Panc1 (cell line): ENCODE measurements at places on chromosomes 12 and 14. TPM values are rescaled to one million over a fixed set of nuclear protein-coding genes. Genes with fewer than 3 reads are reported as not detected.

- H3K4me1 ChIP-seq = no peaks in the 10 kb centered on the region
- H3K4me3 ChIP-seq = no peak overlapping the region
- no peaks in the 10 kb centered on the region for H3K36me3 ChIP-seq
- no peak overlapping the region for H3K27ac ChIP-seq
- no peaks in the 10 kb centered on the region for H3K27me3 ChIP-seq
Measured at GRCh38 chr12:11633968-11634367, 15.5 kb upstream of the ETV6 start.

KIF26A gene
- total RNA-seq = 4.4 TPM

- DNase-seq = no peak
- H3K4me1 ChIP-seq = peaks cover 96% of the 10 kb centered on the region
- no peaks in the 10 kb centered on the region; the same call in 1 of the 2 replicates for H3K36me3 ChIP-seq
Measured at GRCh38 chr12:120247621-120248030, 17.9 kb downstream of the PXN start.

DNA sequence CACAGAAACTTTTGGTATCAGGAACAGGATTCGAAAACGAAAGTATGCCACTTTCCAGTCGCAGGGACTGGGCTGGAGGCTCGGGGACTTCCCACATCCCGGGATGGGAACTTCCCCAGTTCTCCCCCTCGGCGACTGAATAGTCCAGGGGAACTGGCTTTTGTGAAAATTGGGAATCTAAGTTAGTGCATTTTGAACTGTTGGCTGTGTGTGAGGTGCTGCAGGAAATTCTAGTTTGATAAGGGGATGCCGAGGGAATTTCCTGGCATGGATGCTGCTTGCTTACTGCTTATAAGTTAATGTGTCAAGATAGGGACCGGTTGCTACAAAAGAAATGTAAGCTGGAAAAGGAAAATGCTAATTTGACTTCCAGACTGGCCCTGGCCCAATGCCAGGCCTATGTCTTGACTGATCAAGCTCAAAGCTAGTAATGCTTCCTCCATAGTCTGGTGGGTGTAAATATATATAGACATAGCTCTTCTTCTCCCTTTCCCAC is 73.4 kb upstream of the EIF5 start:
- DNase-seq = no peak
- H3K4me3 ChIP-seq = peak overlapping the region; percentile 54
- H3K4me1 ChIP-seq = peaks cover 2% of the 10 kb centered on the region; the same call in 1 of the 2 replicates
- H3K27ac ChIP-seq = peak overlapping the region; percentile 81

GRCh38 chr14:94343238-94344005 is 20.3 kb upstream of the SERPINA6 start:
- H3K36me3 ChIP-seq = no peaks in the 10 kb centered on the region
- no peaks in the 10 kb centered on the region; the same call in 1 of the 2 replicates for H3K4me1 ChIP-seq
- no peak overlapping the region for H3K4me3 ChIP-seq
- H3K27me3 ChIP-seq = no peaks in the 10 kb centered on the region
- DNase-seq = no peak

GRCh38 chr14:32908196-32909084 is 30.2 kb upstream of the NPAS3 start:
- no peaks in the 10 kb centered on the region for H3K36me3 ChIP-seq
- H3K4me1 ChIP-seq = no peaks in the 10 kb centered on the region
- no peak for DNase-seq
- H3K27ac ChIP-seq = no peak overlapping the region

FAM181A gene
- total RNA-seq = not detected

SCNN1A gene
- total RNA-seq = 17.1 TPM

GRCh38 chr12:22792138-22792537 is 167.2 kb downstream of the ETNK1 start:
- no peak overlapping the region for H3K27ac ChIP-seq
- no peaks in the 10 kb centered on the region for H3K4me1 ChIP-seq
- H3K4me3 ChIP-seq = no peak overlapping the region
- DNase-seq = no peak
- no peaks in the 10 kb centered on the region for H3K27me3 ChIP-seq

DNA sequence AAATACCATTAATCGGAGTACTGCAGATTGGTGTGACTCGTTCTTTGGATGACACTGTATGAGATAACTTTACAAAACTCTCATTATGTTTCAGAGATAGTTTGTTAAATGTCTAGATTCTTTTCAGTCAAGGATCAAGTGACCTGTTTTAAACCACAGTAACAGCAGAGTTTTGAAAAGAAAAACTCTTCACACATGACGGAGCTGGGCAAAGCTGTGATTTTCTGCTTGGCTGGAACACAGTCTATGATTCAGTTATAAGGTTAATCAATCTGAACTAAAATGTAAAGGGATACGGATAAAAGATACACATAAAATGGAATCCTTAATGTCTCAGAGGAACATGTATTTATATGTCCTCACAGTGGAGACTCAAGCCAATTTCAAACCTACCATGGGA is 573.2 kb downstream of the PRKD1 start:
- H3K36me3 ChIP-seq = no peaks in the 10 kb centered on the region
- H3K27me3 ChIP-seq = no peaks in the 10 kb centered on the region
- no peaks in the 10 kb centered on the region for H3K4me1 ChIP-seq
- DNase-seq = no peak
- no peak overlapping the region for H3K4me3 ChIP-seq
- H3K27ac ChIP-seq = no peak overlapping the region

- peaks cover 7% of the 10 kb centered on the region; the same call in 1 of the 2 replicates for H3K27me3 ChIP-seq
- H3K4me3 ChIP-seq = peak overlapping the region; percentile 35
- no peak overlapping the region for H3K27ac ChIP-seq
- no peak for DNase-seq
- H3K4me1 ChIP-seq = peaks cover 7% of the 10 kb centered on the region
Measured at GRCh38 chr12:49537231-49537751, 1.5 kb upstream of the KCNH3 start.

DNA sequence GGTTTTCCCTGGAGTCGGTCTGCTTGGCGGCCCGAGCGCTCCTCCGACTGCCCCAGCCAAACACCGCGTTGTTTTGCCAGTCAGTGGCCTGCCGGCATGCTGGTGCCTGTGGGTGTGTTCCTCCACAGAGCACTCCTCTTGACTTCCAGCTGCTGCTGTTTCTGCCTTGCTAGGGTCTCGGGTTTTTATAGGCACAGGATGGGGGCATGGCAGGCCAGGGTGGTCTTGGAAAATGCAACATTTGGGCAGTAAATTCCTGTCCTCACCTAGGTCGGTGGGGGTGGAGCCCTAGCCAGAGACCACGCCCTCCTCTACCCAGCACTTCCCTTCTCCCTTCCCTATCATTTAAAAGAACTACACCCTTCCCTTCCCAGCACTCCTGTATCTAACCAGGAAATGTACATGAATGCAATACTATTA is 34.7 kb upstream of the VASH1 start:
- H3K4me3 ChIP-seq = no peak overlapping the region
- no peak overlapping the region for H3K27ac ChIP-seq
- no peaks in the 10 kb centered on the region for H3K36me3 ChIP-seq
- peaks cover 2% of the 10 kb centered on the region for H3K27me3 ChIP-seq

TAS2R42 gene
- total RNA-seq = not detected

GRCh38 chr14:52052288-52052943 is 16.4 kb downstream of the NID2 start:
- no peak for DNase-seq
- no peaks in the 10 kb centered on the region for H3K4me1 ChIP-seq
- no peaks in the 10 kb centered on the region for H3K36me3 ChIP-seq
- H3K4me3 ChIP-seq = no peak overlapping the region
- H3K27me3 ChIP-seq = no peaks in the 10 kb centered on the region; the same call in 1 of the 2 replicates

DNA sequence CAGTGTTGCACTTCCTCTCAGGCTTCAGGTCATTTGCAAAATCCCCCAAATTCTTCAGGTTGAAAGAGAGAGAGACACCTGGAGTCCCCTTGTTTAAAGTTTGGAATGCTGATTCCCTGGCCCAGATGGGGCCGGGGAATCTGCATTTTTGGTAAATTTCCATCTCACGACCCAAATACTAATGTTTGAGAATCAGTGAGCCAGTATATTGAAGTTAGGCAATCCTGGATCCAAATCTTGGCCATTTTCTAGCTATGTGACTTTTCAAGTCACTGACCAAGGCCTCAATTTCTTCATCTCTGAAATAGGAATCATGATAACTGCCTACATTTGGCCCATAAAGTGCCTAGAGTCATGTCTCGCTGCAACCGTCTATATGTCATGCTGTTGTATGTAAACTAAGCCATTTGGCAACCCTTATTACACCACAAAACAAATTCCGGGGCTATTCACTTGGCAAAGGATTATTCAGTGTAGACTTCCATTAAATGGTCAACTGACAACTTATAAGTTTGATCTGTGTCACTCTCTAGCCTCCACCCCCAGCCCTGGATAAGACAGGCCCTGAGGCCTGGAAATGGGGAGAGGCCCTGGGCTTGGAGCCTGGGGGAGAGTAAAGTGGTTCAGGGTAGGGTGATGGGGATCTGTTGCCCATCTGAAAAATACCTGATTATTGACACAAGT is 3.7 kb upstream of the ZFP36L1 start:
- no peaks in the 10 kb centered on the region for H3K27me3 ChIP-seq
- H3K27ac ChIP-seq = peak overlapping the region; percentile 98
- DNase-seq = no peak
- H3K4me3 ChIP-seq = peak overlapping the region; percentile 95
- peaks cover 7% of the 10 kb centered on the region; the same call in 1 of the 2 replicates for H3K36me3 ChIP-seq

CPNE6 gene
- total RNA-seq = not detected

GPRC5D gene
- not detected for total RNA-seq

KRT74 gene
- total RNA-seq = not detected

DNA sequence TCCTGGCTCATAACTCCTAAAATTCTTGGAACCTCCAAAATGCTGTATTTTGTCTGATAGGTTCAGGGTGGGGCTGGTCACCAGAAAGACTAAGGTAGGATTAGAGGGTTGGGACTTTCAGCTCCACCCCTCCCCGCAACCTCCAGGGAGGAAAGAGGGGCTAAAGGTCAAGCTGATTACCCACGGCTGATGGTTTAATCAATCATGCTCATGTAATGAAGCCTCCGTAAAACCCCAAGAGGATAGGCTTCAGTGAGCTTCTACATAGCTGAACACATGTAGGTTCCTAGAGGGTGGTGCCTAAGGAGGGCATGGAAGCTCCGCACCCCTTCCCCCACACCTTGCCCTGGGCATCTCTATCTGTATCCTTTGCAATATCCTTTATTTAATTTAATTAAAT is 60.0 kb downstream of the DGLUCY start:
- H3K27ac ChIP-seq = no peak overlapping the region
- no peak for DNase-seq
- no peak overlapping the region for H3K4me3 ChIP-seq

AQP2 gene
- 0.36 TPM for total RNA-seq
